ENCODE measurements at places on chromosomes 16 and 17.

GRCh38 chr17:71519285-71519684 lies 601.5 kb upstream of the SOX9 start:
- DNase-seq = no peak

DNA sequence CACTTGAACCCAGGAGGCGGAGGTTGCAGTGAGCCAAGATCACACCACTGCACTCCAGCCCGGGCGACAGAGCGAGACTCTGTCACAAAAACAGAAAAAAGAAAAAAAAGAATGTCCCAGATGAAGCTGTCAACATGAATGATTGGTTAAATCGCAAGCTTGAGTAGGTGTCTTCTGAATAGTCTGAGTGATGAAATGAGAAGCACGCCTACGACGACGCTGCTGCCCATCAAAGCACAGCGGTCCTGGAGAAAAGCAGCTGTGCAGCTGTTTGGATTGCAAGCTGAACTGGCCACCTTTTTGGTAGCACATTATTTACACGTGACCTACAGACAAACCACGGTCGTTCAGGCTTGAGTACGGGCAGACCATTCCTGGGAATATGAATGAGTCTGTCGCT lies 12.5 kb downstream of the ADCY9 start:
- no peak for DNase-seq

DNA sequence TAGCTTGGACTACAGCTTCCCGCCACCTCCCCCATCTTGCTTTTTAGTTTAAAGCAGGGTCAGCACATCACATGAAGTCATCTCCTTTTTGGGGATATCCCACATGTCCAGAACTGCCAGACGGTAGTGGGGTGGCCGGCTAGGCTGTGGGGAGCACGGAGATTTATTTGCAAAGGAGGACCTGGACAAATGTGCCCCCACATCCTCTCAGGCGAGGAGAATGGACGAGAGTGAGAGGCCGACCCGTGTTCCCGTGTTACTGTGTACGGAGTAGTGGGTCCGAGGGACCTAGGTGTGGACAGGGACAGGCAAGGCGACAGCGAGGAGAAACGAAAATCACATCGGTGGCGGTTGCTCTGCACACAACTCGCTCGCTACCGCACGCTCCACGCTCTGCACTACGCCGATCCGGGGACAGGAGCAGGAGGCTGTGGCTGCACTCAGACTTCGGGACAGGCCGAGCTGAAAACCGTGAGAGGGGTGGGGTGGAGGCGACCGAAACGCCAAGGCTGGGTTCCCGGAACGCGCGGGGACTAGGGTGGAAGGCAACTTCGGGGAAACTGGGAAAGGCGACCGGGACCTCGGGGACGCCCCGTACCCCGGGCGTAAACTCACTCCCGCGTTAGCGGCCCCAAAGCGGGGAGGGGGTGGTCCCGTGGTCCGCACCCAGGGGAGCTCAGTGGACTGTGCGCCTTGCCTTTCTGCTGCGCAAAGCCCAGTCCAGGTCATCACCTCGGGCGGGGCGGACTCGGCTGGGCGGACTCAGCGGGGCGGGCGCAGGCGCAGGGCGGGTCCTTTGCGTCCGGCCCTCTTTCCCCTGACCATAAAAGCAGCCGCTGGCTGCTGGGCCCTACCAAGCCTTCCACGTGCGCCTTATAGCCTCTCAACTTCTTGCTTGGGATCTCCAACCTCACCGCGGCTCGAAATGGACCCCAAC lies at the start of gene MT1A:
TSS of gene MT1A (plus strand) at position 853 of the 937 bp plus-strand sequence. CDS start at position 926, 73 bp downstream.
- no peak for DNase-seq

GRCh38 chr17:29216856-29217255 lies 29.8 kb upstream of the CRYBA1 start:
- no peak for DNase-seq

DNA sequence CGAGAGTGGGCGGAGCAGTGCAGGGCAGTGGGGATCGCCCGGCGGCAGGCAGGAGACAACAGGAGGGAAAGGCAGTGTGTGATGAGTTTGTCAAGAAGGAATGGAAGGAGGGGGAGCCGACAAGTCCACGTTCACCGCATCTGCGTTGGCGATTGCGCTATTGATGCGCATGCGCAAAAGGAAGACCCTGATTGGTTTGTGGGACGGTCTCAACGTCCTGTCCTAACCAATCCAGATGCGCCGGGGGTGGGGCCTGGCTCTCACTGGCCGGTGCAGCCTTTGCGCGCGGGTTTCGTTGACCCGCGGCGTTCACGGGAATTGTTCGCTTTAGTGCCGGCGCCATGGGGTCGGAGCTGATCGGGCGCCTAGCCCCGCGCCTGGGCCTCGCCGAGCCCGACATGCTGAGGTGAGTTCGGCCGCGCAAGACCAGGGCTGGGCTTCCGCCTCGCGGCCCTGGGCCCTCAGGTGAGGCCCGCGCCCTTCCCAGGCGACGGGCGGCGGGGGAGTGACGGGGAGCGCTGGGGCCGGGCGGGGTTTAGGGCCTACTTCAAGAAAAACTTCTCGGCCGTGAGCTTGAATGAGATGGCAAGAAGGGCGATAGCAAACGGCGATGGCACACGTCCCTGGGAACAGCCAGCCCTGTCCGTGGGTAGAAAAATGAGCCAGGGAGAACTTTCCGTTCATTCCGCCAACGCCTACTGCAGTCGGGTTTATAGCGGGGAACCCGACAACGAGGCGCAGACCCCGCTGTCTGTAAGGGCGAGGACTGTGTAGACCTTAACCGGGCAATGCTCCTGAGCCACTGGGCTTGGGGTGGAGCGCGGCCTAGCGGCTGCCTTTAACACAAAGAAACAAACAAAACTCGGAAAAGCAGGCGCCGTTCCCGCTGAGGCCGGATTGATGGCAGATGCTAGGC lies at the start of gene ORC6:
TSS of gene ORC6 (plus strand) at position 295 of the 916 bp plus-strand sequence. CDS start at position 342, 47 bp downstream.
- peak; percentile 82 for DNase-seq

- DNase-seq = no peak
Observed at GRCh38 chr17:80652756-80653330, 108.2 kb downstream of the RPTOR start.

DNA sequence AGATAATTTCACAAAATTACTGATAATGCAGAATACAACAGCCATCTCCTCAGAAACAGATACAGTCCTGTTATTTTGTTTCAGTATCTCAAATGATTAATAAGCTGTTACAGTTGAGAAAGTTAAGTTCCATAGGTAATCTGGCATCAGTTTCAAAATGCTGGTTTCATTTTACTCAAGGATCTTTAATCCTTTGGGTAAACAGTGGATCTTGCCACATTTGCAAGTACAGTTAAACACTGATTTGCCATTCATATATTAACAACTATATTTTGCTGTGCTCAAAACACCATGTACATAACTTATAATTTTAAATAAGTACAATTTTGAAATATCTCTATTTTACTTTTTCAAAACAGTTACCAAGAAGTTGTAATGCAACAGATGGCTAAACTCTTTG lies 31.2 kb downstream of the RPGRIP1L start:
- DNase-seq = no peak

All from AG09309 (cell line).